ENCODE measurements at places on chromosomes 7 and 10.

- no peaks in the 10 kb centered on the region for H3K27me3 ChIP-seq
- H3K36me3 ChIP-seq: no peaks in the 10 kb centered on the region
- no peaks in the 10 kb centered on the region for H3K4me1 ChIP-seq
- H3K4me3 ChIP-seq: no peak overlapping the region
- H3K27ac ChIP-seq: no peak overlapping the region
These were observed 1548.1 kb upstream of the LRRTM3 start for GRCh38 chr10:65377687-65378086.

DNA sequence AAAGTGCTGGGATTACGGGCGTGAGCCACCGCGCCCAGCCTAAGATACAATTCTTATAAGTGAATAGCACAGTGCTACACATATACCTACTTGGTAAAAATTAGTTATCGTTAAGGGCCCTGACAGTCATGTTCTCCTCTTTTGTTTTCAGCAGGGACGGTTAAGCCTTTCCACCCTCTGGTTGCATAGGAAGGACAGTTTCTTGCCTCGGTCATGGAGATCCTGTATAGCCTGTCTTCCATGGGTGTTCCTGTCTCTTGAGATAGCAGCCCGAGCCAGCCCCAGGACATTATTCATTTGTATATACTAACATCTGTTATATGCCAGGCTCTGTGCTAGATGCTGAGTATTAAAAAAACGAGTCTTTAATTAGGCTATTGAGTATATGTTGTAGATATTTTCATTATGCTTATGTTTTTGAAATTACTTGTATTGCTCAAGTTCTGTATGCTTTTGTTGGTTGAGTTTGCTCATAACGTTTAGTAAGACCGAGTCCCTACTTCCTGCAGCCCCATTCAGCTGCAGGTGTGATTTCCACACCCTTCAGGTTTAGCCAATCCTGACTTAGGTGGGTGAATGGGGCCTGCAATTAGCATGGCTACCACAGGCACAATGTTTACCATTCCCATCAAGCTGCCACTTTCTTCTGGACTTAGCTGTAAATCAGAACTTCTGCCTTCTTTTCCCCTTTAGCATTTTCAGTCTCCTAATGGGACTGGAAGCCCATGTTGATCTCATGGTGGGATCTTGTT lies 24.8 kb downstream of the CCSER2 start:
- H3K4me1 ChIP-seq: peaks cover 38% of the 10 kb centered on the region
- H3K27ac ChIP-seq: no peak overlapping the region
- no peak for DNase-seq
- H3K36me3 ChIP-seq: no peaks in the 10 kb centered on the region
- H3K4me3 ChIP-seq: no peak overlapping the region
- no peaks in the 10 kb centered on the region for H3K27me3 ChIP-seq

DNA sequence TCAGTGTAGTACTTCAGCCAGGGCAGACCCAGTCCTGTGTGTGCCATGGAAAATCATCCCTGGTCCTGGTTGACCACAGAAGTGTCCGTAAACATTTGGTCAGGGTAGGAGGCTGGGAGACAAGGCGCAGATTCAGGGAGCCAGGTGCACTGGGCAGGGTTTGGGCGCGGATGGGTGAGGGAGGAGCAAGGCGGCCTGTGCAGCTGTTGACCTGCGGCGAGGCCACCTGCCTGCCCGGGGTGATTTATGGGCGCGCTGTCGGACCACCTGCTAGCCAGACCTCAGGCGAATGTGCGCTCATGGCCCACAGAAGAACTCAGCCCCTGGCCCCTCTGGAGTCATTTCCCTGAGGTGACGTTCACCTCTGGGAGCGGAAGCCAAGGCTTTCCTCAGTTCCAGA lies 6.6 kb downstream of the SFRP5 start:
- no peak overlapping the region for H3K27ac ChIP-seq
- no peaks in the 10 kb centered on the region for H3K36me3 ChIP-seq
- DNase-seq: peak; percentile 54
- H3K4me1 ChIP-seq: peaks cover 5% of the 10 kb centered on the region
- H3K4me3 ChIP-seq: no peak overlapping the region

DNA sequence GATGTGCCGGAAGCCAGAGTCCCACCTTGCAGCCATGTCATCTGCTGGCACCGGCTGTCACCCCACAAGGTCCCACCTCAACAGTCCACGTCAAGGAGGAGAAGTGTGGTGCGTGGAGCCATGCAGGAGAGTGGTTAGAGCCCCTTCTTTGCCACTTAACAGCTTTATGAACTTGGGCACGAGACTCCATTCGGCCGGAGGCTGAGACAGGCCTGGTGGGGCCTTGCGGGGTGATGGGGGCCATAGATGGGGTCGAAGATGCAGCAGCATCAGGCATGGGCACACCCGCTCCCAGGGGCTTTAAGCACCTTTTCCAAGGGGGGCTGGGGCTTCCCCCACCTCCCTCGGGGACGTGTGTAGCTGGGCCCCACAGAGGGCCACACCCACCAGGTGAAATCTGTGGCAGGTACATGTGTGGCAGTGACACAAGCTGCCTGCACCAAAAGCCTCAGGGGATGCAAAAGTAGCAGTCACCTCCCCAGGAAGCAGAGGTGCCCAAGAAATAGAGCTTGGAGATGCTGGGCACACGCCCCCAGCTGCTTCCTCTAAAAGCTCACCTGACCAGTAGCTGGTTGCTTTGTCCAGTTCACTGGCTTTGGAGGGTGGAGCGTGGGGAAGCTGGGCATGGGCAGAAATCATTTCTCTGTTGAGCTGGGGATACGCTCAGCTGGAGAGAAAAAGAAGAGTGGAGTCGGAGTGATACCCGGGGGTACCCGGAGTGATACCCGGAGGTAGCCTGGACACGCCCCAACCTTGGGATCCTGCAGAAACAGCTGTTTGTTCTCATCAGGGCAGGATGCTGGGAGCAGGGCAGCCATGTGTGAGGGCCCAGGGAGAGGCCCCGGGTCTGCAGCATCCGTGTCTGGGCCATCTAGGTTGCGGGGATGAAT lies 199.8 kb downstream of the EBF3 start:
- no peaks in the 10 kb centered on the region for H3K27me3 ChIP-seq
- H3K27ac ChIP-seq: no peak overlapping the region
- no peak for DNase-seq
- H3K4me1 ChIP-seq: no peaks in the 10 kb centered on the region
- H3K4me3 ChIP-seq: no peak overlapping the region

- H3K4me3 ChIP-seq: no peak overlapping the region
- H3K4me1 ChIP-seq: no peaks in the 10 kb centered on the region
- H3K36me3 ChIP-seq: no peaks in the 10 kb centered on the region
- peaks cover 35% of the 10 kb centered on the region for H3K27me3 ChIP-seq
These were observed 105.5 kb upstream of the FAM204A start for GRCh38 chr10:118447478-118448270.

GRCh38 chr7:138833596-138833995 lies 35.6 kb upstream of the ATP6V0A4 start:
- no peaks in the 10 kb centered on the region for H3K36me3 ChIP-seq
- no peaks in the 10 kb centered on the region for H3K27me3 ChIP-seq
- no peak for DNase-seq

GRCh38 chr7:25843467-25843866 lies 308.5 kb upstream of the NFE2L3 start:
- H3K4me3 ChIP-seq: no peak overlapping the region
- H3K4me1 ChIP-seq: no peaks in the 10 kb centered on the region
- no peak overlapping the region for H3K27ac ChIP-seq
- no peaks in the 10 kb centered on the region for H3K36me3 ChIP-seq
- peaks cover 29% of the 10 kb centered on the region for H3K27me3 ChIP-seq
- DNase-seq: no peak

- no peak for DNase-seq
- H3K27ac ChIP-seq: no peak overlapping the region
- no peaks in the 10 kb centered on the region for H3K36me3 ChIP-seq
These were observed 274.0 kb downstream of the CSTF2T start for GRCh38 chr10:51425431-51425830.

GRCh38 chr10:76743169-76743568 lies 894.4 kb downstream of the KCNMA1 start:
- H3K27me3 ChIP-seq: no peaks in the 10 kb centered on the region
- H3K27ac ChIP-seq: no peak overlapping the region
- no peak for DNase-seq
- no peaks in the 10 kb centered on the region for H3K4me1 ChIP-seq
- no peak overlapping the region for H3K4me3 ChIP-seq

DNA sequence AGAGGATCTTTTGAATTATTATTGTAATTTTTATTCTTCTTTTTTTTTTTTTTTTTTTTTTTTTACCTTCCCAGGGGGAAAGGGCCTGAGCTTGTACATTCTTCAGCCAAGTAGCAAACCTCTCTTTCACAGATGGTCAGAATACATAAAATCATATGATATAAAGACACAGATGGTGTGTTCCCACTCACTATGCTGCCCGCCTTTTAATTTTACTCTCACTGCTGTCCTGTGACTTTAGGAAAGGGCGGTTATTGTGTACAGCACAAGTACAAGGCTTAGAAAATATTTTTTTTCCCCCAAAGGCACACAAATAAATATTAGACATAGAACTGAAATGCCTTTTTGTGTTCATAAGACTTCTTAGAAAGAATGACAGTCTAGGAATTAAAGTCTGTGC lies 213.6 kb downstream of the RPS24 start:
- H3K36me3 ChIP-seq: no peaks in the 10 kb centered on the region
- no peak for DNase-seq
- no peak overlapping the region for H3K27ac ChIP-seq
- H3K4me3 ChIP-seq: no peak overlapping the region
- H3K4me1 ChIP-seq: peaks cover 26% of the 10 kb centered on the region

- H3K4me3 ChIP-seq: no peak overlapping the region
- H3K36me3 ChIP-seq: no peaks in the 10 kb centered on the region
- H3K4me1 ChIP-seq: no peaks in the 10 kb centered on the region
- H3K27me3 ChIP-seq: no peaks in the 10 kb centered on the region
- no peak for DNase-seq
- H3K27ac ChIP-seq: no peak overlapping the region
These were observed 51.5 kb downstream of the CRPPA start for GRCh38 chr7:16369855-16370254.

DNA sequence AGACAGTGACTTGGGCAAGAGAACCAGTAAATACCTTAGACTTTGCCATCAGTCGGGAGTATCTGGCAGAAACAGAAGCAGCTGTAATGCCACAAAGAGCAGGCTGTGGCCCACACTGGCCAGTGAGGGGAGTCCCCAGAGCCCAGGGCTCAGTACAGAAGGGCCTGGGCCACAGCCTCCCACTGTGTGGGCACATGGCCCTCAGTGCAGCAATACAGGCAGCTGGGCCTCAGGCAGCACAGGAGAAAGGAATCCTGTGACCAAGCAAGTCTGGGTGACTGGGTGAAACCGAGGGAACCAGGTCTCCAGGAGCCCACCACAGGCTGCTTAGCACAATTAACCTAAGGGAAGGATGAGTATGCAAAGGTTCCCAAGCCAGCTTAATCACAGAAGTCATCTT lies 14.0 kb downstream of the WDR91 start:
- H3K27me3 ChIP-seq: no peaks in the 10 kb centered on the region
- H3K27ac ChIP-seq: no peak overlapping the region
- no peak for DNase-seq
- H3K4me3 ChIP-seq: no peak overlapping the region
- peaks cover 90% of the 10 kb centered on the region for H3K36me3 ChIP-seq

DNA sequence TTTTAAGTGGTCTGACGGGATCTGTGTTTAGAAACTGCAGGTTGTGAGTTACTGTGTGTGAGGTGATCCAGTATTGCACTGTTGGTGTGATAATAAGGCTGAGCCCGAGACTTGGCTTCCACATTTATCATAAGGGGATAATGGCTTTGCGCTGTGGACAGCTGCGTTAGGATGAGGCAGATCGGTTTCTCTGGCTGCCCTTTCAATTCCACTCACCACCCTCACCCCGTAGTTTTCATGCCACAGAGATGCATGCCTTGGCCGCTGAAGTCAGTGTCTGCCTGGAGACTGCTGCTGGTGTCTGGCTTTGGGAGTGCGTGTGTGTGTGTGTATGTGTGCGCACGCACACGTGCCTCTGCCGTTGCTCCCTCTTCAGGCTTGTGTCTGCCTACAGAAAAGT lies 273.0 kb downstream of the CCDC3 start:
- H3K27me3 ChIP-seq: no peaks in the 10 kb centered on the region
- no peak overlapping the region for H3K27ac ChIP-seq
- H3K4me1 ChIP-seq: no peaks in the 10 kb centered on the region
- no peaks in the 10 kb centered on the region for H3K36me3 ChIP-seq

- H3K4me3 ChIP-seq: no peak overlapping the region
- no peaks in the 10 kb centered on the region for H3K36me3 ChIP-seq
- no peak overlapping the region for H3K27ac ChIP-seq
- peak; percentile 34 for DNase-seq
These were observed 98.6 kb upstream of the BTBD16 start for GRCh38 chr10:122172361-122173008.

- H3K27ac ChIP-seq: no peak overlapping the region
- no peaks in the 10 kb centered on the region for H3K27me3 ChIP-seq
- H3K4me3 ChIP-seq: no peak overlapping the region
- H3K36me3 ChIP-seq: no peaks in the 10 kb centered on the region
- H3K4me1 ChIP-seq: no peaks in the 10 kb centered on the region
These were observed 550.0 kb downstream of the TNS3 start for GRCh38 chr7:47031786-47032535.

GRCh38 chr10:82883603-82884002 lies 1008.6 kb downstream of the NRG3 start:
- no peak overlapping the region for H3K27ac ChIP-seq
- no peaks in the 10 kb centered on the region for H3K36me3 ChIP-seq
- no peaks in the 10 kb centered on the region for H3K27me3 ChIP-seq

- no peak for DNase-seq
- H3K27ac ChIP-seq: no peak overlapping the region
- H3K27me3 ChIP-seq: no peaks in the 10 kb centered on the region
- H3K4me1 ChIP-seq: peaks cover under 1% of the 10 kb centered on the region
These were observed 28.0 kb upstream of the ADRB1 start for GRCh38 chr10:114015708-114016107.

- no peak overlapping the region for H3K27ac ChIP-seq
- no peak overlapping the region for H3K4me3 ChIP-seq
- no peaks in the 10 kb centered on the region for H3K27me3 ChIP-seq
- no peaks in the 10 kb centered on the region for H3K4me1 ChIP-seq
These were observed 19.9 kb downstream of the SYPL1 start for GRCh38 chr7:106092204-106092603.

DNA sequence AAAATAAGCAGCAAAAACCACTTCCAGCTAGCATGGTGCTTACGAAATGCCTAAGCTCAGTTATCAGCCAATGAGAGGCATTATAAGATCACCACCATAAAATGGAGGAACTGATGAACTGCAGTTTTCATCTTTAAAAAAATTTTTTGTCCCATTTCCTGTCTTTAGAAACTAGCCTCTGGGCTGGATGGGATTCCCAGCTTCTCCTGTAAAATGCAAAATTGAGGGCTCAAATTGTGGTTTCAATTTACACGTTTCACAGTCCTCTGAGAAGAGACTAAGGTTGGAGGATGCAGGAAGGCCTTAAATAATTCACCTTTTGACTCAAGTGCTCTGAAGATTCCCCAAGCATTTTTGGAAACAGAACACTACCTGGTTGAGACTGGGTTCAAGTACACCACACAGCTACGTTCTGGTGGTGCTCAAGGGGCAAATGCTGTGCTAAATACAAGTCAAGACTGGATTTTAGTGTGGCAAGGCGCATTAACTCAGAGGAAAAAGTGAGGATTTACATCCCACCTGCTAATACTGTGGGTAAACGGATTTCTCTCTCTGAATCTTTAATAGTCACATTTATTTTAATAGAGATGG lies 951 bp downstream of the ZNF25 start:
- DNase-seq: no peak
- peak overlapping the region; percentile 98 for H3K27ac ChIP-seq
- H3K4me1 ChIP-seq: peaks cover 17% of the 10 kb centered on the region
- H3K36me3 ChIP-seq: no peaks in the 10 kb centered on the region
- peak overlapping the region; percentile 69 for H3K4me3 ChIP-seq
- no peaks in the 10 kb centered on the region for H3K27me3 ChIP-seq

All from left lung (tissue), 14 donors.